ENCODE measurements at places on chromosomes 2 and 18. TPM values are rescaled to one million over a fixed set of nuclear protein-coding genes. Genes with fewer than 3 reads are reported as not detected.

Gene CABYR
- 6.7 TPM for total RNA-seq

Gene GALNT3
- total RNA-seq, result 0.84 TPM

Gene SNTG2
- total RNA-seq, result not detected

Gene NYAP2
- not detected for total RNA-seq

Gene CFAP221
- total RNA-seq, result not detected

Gene ALLC
- total RNA-seq, result not detected

Gene FAHD2B
- total RNA-seq, result 5.9 TPM

Gene SERPINB3
- total RNA-seq, result not detected

Gene PARD6G
- 3.0 TPM for total RNA-seq

Gene IL36G
- not detected for total RNA-seq

Gene LYG2
- total RNA-seq, result not detected

Measured in bronchus fibroblast of lung (primary cell).